Activated naive CD8-positive, alpha-beta T cell treated with anti-CD3 and anti-CD28 coated beads, Interleukin-2, amount 50 U/mL, for 16 hours (primary cell): ENCODE measurements at places on chromosomes 6 and 20.

GRCh38 chr6:41625442-41625841 is 12.8 kb upstream of the MDFI start:
- no peak for DNase-seq

GRCh38 chr6:5094327-5094726 is 9.2 kb downstream of the PPP1R3G start:
- DNase-seq = no peak

DNA sequence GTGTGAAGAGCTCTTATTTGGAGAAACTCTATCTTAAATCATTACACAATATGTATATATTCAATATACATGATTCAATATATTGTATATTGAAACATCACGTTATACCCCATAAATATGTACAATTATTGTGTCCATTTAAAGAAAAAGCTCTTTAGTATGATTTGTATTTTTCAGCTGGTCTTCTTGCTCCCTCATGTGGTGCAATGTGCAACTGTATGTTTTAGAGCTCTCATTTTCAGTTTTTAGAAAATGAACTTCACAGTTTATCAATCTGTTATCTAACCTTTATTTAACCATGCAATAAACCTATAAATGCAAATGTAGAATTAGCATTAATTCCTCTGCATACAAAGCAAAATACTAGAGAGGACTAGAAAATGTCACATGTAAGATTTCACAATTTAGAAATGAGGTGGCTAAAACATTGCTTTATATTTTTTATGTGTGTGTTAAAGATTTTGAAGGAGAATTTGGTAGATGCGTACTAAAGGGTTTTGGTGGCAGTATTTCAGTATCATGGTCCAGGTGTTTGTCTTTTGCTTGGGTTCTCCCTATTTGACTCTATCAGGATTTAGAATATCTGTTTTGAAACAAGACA is 167.1 kb downstream of the PHF3 start:
- DNase-seq = no peak

- DNase-seq = no peak
These were observed 104.3 kb upstream of the PTPRT start for GRCh38 chr20:43294031-43294430.

DNA sequence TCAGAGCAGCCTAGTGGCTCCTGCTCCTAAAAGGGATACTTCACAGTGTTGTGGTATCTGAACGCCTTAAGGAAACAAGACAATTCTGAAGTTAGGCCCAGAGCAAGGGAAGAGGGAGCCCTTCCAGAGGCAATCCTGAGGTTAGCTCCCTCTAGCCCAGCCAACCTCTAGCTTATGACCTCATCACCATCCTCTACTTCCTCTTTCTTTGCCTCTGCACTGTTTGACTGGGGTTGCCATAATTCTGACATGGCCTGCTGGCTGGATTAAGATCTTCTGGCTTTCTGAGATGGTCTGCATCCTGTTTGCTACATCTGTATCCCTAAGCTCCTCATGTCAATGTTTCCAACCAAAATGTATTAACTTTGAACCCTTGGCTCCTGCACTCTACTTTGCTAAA is 23.3 kb upstream of the BMP2 start:
- no peak for DNase-seq

GRCh38 chr20:9617940-9618339 is 103.5 kb downstream of the LAMP5 start:
- no peak for DNase-seq

- DNase-seq = no peak
These were observed 17.3 kb downstream of the PPP1R3G start for GRCh38 chr6:5102267-5102970.

- no peak for DNase-seq
These were observed 62.1 kb upstream of the CNKSR3 start for GRCh38 chr6:154572556-154572955.

GRCh38 chr6:34810936-34811632 is 19.2 kb downstream of the BLTP3A start:
- no peak for DNase-seq

GRCh38 chr20:20856306-20856705 is 143.9 kb upstream of the RALGAPA2 start:
- DNase-seq = no peak

- no peak for DNase-seq
These were observed 204.3 kb upstream of the FOXQ1 start for GRCh38 chr6:1107578-1107977.

GRCh38 chr6:157806131-157806855 is 16.8 kb upstream of the SNX9 start:
- DNase-seq = no peak

DNA sequence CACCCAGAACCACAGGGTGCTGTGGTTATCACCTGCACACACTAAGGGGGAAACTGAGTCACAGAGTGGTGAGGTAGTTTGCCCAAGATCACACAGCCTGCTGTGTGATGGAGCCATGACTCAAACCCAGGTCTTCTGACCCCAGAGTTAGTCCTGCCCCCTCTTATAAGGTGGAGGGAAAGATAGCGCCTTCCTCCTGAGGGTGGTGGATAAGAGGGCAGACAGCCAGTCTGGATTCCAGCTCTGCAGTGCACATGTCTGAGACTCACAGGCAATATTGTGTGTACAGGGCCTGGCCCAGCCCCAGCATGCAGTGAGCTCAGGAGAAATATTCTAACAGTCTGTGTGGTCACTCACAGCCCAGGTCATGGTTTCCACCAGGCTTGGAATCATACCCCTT is 393.7 kb downstream of the CDH4 start:
- no peak for DNase-seq

DNA sequence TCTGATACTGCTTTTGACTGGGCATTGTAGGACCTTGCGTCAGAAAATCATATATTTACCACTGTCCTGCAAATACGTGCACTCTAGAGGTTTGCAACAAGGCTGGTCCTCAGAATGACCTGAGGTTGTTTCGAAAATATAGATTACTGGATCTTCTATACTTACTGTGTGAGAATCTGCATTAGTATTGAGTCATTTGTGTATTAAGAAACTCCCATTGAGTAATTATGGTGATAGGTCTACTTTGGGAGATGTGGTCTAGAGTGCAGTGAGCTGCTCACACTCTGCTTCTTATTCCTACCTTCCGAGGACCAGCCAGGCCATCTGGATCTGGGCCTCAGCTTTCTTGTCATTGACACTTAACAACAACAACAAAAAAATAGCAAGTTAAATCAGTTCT is 9.6 kb downstream of the KLHL32 start:
- no peak for DNase-seq

DNA sequence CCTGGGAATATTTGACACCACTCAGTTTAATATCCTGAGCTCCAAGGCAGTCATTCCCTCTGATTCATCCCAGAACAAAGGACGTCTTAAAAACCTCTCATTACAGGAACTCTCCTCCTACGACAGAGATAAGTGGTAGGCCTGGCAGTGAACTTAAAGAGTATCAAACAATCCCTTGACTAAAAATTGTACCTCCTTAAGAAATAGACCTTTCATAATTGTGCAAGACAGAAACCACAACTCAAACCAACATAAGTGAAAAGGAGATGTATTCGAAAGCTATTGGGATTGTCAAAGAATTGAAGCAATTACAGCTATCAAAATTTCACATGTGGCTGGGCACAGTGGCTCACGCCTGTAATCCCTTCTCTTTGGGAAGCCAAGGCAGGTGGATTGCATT is 19.1 kb upstream of the BNIP5 start:
- no peak for DNase-seq

DNA sequence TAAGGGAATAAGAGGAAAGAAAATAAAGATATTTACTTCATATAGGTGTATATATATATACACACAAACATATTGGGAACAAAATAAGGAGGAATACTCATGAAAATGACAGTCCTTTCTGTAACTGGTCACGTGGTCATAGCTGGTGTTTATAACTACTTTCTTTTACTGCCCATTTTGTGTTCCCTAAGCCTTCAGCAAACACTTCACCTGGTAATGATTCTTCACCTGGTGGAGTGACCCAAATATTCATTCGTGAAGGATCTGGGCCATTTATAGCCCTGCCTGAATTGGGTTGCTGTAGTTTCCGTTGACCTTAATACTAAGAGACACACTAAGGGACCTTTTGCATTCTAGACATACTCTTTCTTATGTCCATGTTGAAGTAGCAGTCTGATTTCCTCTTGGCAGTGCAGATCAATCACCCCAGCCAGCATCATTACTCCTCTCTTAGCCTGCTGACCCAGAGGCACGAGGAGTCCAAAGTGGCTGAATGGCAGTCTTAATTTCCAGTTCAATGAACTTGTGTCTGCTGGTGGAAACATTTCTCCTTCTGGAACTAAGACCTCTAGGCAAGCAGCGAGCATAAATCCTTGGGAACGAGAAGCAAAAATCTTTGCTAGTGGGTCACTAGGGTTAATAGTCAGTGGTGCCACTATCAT is 39.9 kb upstream of the IYD start:
- no peak for DNase-seq

DNA sequence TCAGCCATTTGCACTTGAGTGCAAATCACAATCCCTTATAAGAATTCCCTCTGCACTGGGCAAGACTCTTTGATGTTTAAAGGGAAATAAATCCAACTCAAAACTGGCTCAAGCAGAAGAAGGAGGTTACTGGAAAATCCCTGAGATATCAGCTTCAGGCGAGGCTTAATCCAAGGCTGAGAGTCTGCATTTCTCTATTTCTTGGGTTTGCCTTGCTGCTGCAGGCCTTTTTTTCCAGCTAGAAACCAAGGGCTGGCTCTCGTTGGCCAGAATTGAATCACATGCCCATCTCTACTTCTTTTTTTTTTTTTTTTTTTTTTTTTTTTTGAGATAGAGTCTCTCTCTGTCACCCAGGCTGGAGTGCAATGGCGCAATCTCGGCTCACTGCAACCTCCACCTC is 11.7 kb downstream of the HCK start:
- no peak for DNase-seq

GRCh38 chr6:57182017-57182432 is 9.9 kb downstream of the BAG2 start:
- DNase-seq = no peak

GRCh38 chr20:42352096-42352495 is 733.9 kb upstream of the CHD6 start:
- no peak for DNase-seq

GRCh38 chr20:12860619-12861247 is 148.0 kb upstream of the SPTLC3 start:
- no peak for DNase-seq
